COR-L47 (cell line): ENCODE measurements at places on chromosomes 12 and 14.
A peak's percentile ranks its signal among the peaks of the same experiment; 100 is the strongest.

GRCh38 chr14:83163016-83163415 lies 1629.4 kb upstream of the SEL1L start:
- DNase-seq, result no peak

DNA sequence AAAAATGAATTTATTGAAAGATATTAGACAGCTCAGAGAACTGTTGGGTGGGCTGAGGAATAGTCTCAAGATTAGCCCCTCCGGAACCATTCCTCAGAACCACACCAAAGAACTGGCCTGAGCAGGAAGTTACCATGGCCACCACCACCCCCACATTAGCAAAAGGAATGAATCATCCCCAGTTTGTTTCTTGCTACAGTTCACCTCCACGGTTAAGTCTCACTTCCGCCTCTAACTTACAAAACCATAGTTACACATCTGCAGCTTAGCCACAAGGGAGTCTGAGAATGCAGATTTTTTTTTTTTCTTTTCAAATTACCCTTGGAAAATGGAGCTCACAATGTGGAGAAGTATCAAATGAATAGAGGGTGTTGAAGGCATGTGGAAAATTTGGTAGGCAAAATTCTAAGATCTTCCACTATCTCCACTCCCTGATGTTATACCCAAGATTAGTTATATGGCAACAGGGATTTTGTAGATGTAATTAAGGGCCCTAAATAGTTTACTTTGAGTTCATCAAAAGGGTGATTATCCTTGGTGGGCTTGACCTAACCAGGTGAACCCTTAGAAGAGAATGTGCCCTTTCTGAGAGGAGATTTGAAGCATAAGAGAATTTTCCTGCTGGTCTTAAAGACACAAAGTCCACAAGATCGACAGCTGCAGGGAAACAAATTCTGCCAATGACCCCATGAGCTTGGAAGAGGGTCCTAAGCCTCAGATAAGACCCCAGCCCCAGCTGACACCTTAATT lies 129.8 kb upstream of the KRR1 start:
- DNase-seq, result no peak

DNA sequence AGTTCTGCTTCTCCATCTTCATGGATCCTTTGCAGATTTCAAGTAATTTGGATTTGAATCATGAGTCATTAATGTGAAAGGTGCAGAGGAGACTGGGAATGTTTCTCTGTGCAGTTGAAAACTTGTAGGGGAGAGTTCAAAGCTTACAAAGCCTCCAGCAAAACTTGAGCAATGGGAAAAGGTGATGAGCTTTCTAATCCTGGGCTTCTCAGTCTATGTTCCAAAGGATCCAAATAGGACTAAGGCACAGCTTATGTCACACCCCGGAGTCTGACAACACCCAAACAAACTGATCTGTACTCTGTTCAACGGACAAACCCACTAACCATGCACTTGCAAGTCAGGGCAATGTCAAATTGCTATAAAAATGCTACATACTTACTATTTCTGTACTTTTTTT lies 134.8 kb downstream of the DUSP6 start:
- DNase-seq, result no peak

GRCh38 chr12:85147331-85147730 lies 111.2 kb downstream of the LRRIQ1 start:
- no peak for DNase-seq

- DNase-seq, result no peak
Observed at GRCh38 chr14:90388437-90388836, 8.4 kb upstream of the CALM1 start.

GRCh38 chr12:88310666-88311065 lies 168.6 kb downstream of the TMTC3 start:
- no peak for DNase-seq

GRCh38 chr14:92570674-92571262 lies 57.2 kb downstream of the RIN3 start:
- DNase-seq, result no peak

GRCh38 chr12:132243596-132244310 lies 85.6 kb downstream of the GALNT9 start:
- DNase-seq, result no peak

GRCh38 chr14:64061706-64062105 lies 208.9 kb downstream of the SYNE2 start:
- no peak for DNase-seq

GRCh38 chr14:105858676-105859025 lies 332.3 kb downstream of the TMEM121 start:
- DNase-seq, result no peak

DNA sequence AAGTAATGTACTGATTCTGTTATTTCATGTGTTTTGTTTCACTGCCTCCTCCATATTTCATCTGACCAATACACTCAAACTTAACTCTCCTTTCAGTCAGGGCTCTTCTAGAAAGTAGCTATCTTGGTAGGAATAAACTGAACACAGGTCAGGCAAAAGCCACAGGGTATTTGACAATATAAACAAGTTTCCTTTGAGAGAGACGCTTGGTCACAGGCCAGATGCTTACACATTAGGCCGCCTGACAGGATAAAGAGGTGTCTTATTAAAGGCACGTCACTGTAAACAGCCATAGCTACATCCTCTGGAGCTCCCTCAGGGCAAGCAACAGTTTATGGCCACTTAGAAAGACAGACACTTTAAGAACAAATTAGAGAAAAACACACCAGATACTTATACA lies 607.5 kb downstream of the SLC6A15 start:
- DNase-seq, result no peak

GRCh38 chr12:9906873-9907272 lies 25.3 kb downstream of the CLEC2A start:
- DNase-seq, result no peak

DNA sequence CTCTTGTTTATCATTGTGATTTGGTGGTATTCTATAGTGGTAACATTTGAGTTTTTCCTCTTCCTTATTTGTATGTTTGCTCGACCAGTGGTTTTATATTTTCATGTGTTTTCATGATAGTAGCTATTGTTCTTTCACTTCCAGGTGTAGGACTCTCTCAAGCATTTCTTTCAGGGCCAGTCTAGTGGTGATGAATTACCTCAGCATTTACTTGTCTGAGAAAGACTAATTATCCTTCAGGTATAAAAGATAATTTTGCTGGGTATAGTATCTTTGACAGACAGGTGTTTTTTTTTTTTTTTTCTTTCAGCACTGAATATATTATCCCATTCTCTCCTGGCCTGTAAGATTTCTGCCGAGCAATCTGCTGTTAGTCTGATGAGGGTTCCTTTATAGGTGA lies 35.0 kb upstream of the CCND2 start:
- no peak for DNase-seq

- peak; percentile 45 for DNase-seq
Observed at GRCh38 chr12:92735131-92735721, 32.4 kb downstream of the PLEKHG7 start.

GRCh38 chr14:30002859-30003258 lies 75.2 kb upstream of the PRKD1 start:
- no peak for DNase-seq
